ENCODE measurements at places on chromosomes 5 and 9.
A peak's percentile ranks its signal among the peaks of the same experiment; 100 is the strongest.

DNA sequence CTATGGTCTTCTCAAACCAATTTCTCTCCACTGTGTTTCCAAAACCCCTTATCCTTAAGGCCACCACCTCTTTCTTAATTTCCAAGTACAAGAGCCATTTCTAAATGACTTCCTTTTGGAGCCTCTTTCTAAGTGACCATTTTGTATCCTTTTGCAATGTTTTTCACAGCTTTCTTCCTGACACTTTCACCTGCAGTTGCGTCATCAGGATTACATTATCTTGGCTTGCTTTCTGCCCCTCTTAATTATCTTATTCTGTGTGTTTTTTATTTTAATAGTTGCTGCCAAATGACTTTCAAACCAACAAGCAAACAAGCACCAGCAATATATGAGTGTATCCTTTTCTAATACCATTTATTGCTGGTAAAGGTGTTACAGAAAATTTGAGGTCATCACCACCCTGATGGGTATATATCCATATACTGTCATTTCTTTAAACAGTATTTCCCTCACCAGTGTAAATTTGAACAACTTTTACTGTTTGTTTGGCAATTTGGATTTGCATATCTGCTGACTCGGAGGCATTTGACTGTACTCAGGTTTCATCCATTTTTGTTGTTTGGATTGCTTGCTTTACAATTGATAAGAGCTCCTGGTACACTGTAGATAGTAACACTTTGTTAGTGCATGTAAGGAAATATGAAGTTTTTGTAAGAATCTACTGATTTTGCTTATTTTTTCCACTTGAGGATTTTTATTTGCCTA is 5.4 kb upstream of the ANXA1 start:
- DNase-seq = no peak

DNA sequence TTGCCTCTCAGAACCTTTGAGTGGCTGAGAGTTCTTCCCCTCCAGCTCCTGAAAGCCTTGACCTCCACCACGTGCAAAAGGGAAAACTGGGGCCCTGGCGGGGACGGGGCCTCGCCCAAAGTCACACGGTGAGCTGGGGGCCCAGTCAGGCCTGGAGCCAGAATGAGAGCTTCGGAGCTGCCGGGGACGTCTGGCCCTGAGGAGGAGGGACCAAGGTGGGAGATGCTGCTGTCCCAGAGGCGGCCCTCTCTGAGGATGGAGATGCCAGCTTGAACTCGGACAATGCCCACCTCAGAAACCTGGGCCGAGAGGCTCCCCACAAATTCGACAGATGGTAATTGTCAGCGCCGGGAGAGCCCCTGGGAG is 643 bp downstream of the AK8 start:
- DNase-seq = no peak

- DNase-seq = no peak
Measured at GRCh38 chr5:167973126-167973525, 318.3 kb upstream of the WWC1 start.

DNA sequence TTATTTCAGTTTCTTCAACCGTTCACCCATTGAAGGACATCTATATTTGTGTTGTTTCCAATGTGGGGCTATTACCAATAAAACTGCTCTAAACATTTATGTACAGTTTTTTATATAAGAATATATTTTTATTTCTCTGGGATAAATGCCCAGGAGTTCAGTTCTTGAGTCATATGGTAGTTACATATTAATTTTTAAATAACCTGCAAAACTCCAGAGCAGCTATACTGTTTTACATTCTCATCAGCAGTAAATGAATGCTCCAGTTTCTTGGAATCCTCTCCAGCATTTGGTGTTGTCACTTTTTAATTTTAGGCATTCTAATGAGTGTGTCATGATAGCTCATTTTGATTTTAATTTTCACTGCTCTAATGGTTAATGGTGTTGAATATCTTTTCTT is 36.2 kb downstream of the CDK7 start:
- DNase-seq = no peak

DNA sequence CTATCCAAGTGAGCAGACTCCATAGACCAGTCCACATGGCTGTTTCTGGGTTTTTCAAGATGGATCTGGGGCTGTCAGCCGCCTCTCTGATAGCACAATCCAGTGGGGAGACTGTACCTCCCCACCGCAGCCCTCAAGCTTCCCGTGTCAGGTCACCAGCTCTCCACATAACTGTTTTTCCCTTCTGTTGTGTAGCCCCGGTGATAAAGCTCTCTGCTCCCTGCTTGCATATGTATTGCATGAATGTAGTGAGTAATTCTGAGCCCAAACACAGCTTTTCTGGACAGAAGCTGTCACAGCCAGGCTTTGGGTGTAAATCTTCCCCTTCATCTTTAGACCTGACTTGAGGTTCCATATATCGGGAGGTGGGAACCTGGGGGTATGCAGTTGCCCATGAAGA is 23.1 kb upstream of the CFAP157 start:
- no peak for DNase-seq

DNA sequence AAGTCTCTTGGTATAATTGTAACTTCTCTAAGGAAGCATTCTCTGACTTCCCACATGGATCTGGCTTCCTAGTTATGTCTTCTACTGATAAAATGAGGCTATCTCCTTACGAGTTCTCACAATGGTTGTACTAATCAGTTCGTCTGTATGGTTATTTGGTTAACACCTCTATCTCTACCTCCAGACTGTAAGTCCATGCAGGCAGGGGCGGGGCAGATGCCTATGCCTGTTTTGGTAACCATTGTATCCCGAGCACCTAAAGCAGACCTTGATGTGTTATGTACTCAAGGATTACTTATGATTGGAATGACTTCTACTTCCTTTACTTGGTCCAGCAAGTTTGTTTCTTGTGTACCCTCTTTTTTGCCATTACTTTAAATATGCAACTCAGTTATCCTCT is 125.0 kb upstream of the PITX1 start:
- DNase-seq = no peak

DNA sequence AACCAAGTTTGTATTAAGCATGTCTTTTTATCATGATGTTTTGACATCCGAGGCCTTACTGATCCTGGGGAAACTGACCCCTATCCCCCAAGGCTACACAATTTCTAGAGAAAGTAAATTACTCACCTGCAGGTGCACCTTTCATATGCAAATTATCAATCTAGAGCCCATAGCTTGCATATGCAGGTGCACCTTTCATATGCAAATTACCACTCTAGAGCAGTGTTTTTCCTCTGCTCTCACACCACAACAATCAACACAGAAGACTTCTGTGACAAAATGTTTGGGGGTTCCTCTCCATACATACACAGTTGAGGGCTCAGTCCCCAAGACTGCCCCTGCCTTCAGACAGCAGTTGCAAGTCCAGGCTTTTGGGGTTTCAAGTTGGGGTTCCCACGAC is 203.7 kb upstream of the RORB start:
- no peak for DNase-seq

- DNase-seq = no peak
Measured at GRCh38 chr5:168585119-168585856, 6.1 kb upstream of the PANK3 start.

- no peak for DNase-seq
Measured at GRCh38 chr5:52579391-52579790, 208.3 kb upstream of the ITGA1 start.

- DNase-seq = no peak
Measured at GRCh38 chr9:1875921-1876448, 139.2 kb upstream of the SMARCA2 start.

DNA sequence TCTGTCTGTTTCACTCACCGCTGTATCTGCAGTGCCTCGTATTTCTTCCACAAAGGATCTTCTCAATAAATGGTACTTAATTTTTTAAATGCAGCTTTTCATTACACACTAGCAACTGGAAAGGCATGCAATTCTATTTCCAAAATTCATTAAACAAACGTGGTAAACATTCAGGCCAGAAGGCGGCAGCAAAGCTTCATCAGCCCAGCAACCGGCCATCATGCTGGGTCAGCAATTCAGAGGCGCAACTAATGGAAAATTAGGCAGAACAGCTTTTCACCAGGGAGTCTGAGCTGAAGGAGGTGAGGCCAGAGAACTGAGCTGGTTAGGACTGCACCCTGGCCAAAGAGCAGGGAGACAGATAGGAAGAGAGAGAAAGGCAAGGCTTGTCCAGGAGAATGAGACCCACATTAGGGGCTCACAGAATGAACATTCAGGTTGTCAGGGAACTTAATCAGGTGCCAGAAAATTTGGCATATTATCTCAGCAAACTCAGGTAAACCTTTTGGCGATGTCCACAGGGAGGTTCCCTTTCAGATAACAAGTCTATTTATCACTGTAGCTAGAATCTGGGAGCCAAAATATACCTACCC is 17.7 kb upstream of the RNF180 start:
- DNase-seq = peak; percentile 10

DNA sequence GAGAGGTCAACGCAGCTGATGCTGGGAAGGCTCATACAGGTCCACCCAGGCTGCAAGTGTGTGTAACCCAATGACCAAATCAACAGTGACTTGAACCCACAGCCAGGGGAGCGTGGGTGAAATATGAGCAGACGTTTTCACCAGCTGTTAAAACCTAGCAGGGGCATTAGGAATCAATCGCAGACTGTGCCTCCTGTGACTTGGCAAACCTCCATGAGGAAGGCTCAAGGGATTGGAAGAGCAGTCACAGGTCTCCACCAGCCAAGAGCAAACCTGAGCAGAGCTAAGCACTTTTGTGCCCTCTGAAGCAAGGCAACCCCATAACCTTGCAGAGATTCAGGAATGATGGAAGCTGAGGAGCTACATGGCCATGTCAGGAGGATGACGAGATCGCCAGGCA is 25.5 kb downstream of the INSYN2B start:
- DNase-seq = no peak

GRCh38 chr5:144460600-144460999 is 289.9 kb downstream of the KCTD16 start:
- DNase-seq = no peak

- DNase-seq = peak; percentile 42
Measured at GRCh38 chr5:138752951-138753793, at the start of gene CTNNA1. TSS of gene CTNNA1 (plus strand) at chr5:138753425. CDS start at chr5:138781925, 28,500 bp downstream.

DNA sequence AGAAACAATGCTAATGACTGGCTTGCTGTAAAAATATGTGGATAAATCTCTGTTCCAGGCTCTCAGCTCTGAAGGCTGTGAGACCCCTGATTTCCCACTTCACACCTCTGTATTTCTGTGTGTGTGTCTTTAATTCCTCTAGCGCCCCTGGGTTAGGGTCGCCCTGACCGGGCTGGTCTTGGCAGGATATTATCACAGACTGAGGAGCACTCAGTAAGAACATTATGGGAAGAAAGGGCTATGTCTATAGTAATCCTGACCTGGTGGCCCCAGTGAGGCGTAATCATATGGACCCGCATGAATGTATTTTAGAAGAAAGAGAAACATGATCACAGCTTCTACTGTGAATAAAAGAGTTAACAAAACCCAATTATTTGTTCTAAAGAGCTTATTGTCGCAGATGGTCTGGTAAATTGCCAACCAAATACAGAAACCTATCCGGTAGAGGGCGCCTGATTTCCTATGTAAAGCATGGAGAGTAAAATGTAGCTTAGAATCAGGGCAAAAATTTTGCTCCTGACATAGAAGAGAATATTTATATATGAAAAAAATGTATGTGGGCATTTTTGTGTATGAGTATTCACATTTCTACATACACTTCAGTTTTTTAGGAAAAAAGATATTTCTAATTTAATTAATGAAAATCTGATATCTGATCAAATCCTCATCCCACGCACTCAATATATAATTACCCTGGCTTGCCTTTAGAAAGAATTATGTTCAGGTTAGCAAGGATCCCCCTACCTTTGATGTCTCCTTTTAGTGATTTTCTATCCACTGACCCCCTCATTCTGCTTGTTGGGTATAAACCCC is 5.8 kb upstream of the IFNA1 start:
- DNase-seq = no peak

- DNase-seq = no peak
Measured at GRCh38 chr9:20315677-20316076, 306.6 kb downstream of the MLLT3 start.

GRCh38 chr5:36635721-36636390 is 29.4 kb downstream of the SLC1A3 start:
- no peak for DNase-seq

- DNase-seq = no peak
Measured at GRCh38 chr5:143898381-143898780, 86.4 kb downstream of the HMHB1 start.

- DNase-seq = no peak
Measured at GRCh38 chr5:123035918-123036390, 571 bp downstream of the PPIC start.

GRCh38 chr5:164153469-164154172 is 648.2 kb downstream of the MAT2B start:
- DNase-seq = no peak

GRCh38 chr9:130137081-130137640 is 35.0 kb upstream of the NCS1 start:
- no peak for DNase-seq

- no peak for DNase-seq
Measured at GRCh38 chr5:127260686-127261085, 29.9 kb upstream of the MEGF10 start.

- DNase-seq = no peak
Measured at GRCh38 chr9:83144492-83144891, 81.5 kb upstream of the RASEF start.

DNA sequence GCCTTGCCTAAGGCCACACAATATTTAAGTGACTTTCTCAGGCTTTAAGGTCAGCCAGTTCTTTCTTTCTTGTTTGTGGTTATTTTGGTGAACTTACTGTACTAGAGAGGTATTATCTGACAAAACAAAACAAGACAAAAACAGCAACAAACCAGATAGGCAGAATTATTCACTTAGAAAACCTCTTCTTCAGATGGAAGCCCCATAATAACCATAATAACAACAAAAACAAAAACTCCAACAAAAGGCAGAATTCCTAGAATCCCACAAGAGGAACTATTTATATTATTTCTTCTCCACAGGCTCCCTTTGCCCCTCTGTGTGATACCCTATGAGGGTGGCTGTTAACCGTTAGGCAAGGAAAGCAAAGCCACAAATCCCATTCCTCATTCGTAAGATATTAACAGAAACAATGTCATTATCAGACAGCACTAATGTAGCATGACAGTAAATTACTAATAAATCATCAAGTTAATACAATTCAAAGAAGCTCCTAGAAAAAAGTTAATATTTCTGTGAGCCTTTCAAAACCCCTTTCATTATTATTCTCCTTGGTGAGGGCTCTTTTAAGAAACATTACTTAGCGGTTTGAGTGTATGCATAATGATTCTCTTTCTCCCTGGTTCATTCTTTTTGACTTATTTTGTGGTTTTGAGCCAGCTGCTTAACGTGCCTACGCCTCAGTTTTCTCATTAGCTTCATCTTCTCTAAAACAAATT is 274.9 kb downstream of the EFNA5 start:
- DNase-seq = no peak

GRCh38 chr5:141617682-141618029 is 1.1 kb downstream of the DIAPH1 start:
- no peak for DNase-seq

DNA sequence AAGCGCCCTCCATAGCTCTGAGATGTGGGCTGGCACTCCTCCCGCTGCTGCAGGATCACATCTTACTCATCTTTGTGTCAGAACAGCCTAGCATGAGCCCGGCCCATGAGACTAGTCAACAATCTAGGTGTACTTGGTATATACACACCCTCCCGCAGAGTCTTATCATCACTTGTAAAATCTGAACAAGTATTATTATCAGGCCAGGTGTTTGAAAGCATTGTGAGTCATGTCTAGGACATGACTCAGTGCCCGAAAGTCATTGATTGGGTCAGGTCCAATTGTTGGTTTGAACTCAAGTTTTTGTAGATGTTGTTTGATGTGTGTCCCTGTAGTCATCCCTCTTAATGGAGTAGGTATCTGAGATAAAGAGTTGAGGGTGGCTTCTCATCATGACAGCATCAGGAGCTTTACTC is 108.7 kb downstream of the CFAP90 start:
- DNase-seq = no peak

All from substantia nigra (tissue), 51 donors.